ENCODE measurements at places on chromosomes 1 and 21. TPM values are rescaled to one million over a fixed set of nuclear protein-coding genes. Genes with fewer than 3 reads are reported as not detected.

The PER3 gene
- polyA plus RNA-seq = 2.0 TPM

- peak; percentile 62 for DNase-seq
- H3K4me1 ChIP-seq = peaks cover 49% of the 10 kb centered on the region
- no peaks in the 10 kb centered on the region for H3K36me3 ChIP-seq
Observed at GRCh38 chr1:63774617-63775417, 1.0 kb downstream of the ROR1 start.

GRCh38 chr1:166390366-166391033, 223.7 kb upstream of the FAM78B start:
- H3K27me3 ChIP-seq = no peaks in the 10 kb centered on the region
- no peak for DNase-seq
- no peaks in the 10 kb centered on the region for H3K36me3 ChIP-seq
- no peak overlapping the region for H3K4me3 ChIP-seq
- H3K27ac ChIP-seq = no peak overlapping the region

DNA sequence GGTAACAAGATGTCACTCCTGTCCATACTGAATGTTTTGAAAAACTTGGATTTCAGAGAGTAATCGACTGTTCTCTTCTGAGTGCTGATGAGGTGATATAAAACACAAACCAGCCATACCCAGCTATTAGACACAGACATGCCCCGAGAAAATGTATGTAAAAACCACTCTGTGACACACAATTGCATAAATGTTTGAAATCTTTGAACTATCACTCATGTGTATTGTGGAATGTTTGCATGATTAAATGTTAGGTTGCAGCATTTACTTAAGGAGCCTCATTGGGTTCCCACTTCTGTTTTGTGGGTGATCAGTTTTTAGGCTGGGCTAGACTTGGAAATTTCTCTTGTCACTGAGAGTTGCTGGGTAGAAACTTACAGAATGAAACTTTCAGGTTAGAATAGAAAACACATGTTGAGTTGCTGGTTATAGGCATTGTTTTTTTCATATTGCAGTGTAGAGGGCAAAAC, 270.4 kb upstream of the B3GALT2 start:
- DNase-seq = no peak
- no peaks in the 10 kb centered on the region for H3K27me3 ChIP-seq

DNA sequence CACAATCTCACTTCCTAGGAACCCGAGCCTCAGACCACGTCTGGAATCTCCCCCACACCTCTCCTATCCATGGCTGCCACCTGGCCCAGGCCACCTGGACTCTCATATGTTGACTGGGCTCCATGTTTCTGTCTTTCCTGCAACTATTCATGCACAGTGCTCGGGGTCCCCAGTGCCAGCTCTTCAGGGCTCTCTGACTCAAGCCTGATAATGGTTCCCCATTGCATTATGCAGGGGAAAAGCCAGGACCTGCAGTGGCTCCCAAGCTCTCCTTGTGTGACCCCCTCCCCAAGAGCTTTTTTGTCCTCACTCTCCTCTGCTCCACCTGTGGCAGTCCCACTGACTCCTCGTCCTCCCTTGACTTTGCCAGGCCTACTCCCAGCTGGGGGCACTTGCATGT, 417.6 kb downstream of the NPHP4 start:
- no peak overlapping the region for H3K4me3 ChIP-seq
- H3K27me3 ChIP-seq = no peaks in the 10 kb centered on the region
- no peak overlapping the region for H3K27ac ChIP-seq
- no peaks in the 10 kb centered on the region for H3K4me1 ChIP-seq

DNA sequence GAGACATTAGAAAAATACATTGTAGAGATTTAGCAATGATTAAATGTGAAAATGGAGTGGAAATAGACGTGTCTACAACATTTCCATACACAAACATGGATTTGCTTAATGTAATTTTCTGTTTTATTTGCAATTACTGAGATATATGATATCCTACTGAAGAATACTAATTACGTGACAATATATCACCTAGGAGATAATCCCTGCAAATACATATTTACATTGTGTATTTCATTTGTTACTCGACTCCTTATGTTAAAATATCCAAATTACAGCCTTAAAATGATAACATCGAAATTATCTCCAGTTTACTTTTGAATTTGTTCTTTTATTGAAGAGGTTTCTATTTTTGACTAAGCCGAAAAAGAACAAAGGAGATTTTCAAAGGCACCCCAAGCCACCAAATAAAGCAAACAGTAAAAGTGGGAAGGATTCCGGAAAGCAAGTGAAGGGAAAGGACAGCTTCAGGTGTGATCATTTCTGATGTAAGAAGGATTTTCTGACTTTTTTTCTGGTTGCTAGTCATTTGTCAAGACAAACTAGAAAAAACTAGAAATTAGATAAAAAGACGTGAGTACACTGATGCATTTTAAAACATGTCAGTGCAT, 7.9 kb downstream of the LHX4 start:
- H3K4me1 ChIP-seq = peaks cover 10% of the 10 kb centered on the region
- no peak overlapping the region for H3K4me3 ChIP-seq
- no peak overlapping the region for H3K27ac ChIP-seq
